ENCODE measurements at places on chromosomes 1 and 21.

DNA sequence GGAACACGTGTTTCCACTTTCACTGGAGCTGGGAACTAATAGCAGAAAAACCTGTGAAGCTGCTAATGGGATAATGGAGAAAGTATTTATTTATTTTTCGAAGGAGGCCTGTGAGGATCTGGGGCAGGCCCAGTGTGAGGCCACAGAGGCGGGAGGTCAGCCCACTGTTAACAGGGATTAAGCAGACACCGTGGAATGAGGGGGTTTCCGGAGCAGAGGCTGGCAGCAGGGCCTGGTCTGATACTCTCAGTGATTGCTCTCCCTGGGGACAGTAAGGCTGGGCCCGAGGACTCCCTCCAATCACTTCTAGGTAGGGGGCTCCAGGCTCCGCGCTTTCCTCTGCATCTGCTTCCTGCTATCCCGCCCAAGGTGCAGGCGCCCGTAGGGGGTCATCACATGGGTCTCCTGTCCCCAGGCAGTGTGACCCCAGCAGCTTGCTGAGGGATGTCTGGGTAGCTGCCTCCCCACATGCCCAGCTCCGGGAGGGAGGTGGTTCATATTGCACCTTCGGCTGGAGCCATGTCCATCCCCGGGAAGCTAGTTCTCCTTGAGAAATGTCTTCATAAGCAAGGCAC, 28.8 kb upstream of the CDCA8 start:
- no peak for DNase-seq

GRCh38 chr21:25428537-25428936, 178.7 kb downstream of the MRPL39 start:
- no peak for DNase-seq

GRCh38 chr1:22893292-22893691, 79.4 kb downstream of the LACTBL1 start:
- DNase-seq, result no peak

DNA sequence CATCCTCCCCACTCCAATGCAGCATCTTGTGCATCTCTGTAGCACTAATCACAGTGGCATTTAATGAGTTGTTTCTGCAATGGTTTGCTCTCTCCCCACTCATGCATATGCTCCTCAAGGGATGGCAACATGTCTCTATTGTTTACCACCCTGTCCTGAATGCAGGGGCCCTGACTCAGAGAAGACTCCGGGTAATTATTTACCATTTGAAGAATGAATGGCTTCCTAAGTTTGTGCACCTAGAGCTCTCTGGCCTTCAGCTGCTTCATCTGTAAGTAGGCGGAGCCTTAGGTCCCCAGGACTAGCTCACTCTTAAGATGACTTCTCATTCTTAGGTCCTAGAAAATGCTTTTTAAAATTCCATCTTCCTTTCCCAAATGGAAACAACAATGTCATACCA, 63.7 kb upstream of the IGSF21 start:
- no peak for DNase-seq

All from WERI-Rb-1 (cell line).